CD4-positive, alpha-beta T cell treated with Interleukin-4 for 4 hours (primary cell): ENCODE measurements at places on chromosomes 12 and 14.

DNA sequence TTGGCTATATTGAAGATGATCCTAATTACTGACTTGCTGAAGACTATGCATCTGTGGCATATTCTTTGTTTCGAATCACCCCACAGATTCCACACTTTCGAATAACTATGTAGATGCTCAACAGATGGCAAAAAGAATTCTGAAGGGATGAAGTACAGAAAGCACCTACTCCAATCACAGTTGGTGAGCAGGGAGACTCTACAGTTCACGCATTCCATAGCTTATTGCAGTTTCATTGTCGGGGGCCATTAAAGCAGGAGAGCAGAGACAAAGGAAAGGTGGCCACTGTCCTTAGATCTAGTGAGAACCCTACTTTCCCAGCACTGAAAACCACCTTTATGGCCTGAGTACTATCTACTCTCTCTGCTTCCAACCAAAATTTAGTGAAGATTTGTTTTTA, 191.9 kb downstream of the STXBP6 start:
- DNase-seq: no peak

GRCh38 chr12:123479442-123480180, 21.7 kb downstream of the SNRNP35 start:
- no peak for DNase-seq

DNA sequence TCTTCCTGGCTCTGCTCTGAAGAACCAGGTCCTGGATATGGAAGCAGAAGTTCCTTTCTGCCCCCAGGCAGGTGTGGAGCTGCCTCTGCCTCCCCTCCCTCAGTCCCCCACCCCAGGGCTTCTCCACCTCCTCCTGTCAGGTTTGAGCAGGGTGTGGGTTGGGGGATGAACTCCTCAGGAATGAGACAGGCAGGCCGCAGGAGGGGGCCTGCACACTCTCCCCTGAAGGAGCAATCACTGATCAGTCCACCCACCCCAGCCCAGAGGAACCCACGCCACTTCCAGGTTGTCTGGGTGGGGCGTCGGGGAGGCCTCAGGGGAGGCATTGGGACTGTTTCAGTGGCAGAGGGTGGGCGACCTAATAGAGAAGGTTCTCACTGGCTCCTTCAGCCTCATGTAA, 26.6 kb downstream of the FAIM2 start:
- DNase-seq: no peak

DNA sequence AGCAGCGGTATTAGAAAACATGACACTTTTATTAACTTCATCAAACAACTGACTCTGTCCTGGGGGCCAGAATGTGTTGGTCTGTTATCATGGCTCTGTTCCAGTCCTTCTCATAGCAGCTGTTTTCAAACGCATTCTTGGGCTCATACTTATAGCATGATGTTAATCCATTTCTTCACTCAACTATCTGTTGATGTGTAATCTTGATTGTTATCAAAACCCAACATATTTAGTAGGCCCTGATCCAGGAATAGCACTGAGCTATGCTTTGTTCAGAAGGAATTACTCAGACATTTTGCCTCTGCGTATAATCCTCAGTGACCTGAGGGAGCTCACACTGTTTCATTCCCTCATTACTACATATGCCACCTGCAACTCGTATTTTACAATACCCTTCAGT, 315.9 kb downstream of the BMP4 start:
- no peak for DNase-seq

- DNase-seq: no peak
Measured at GRCh38 chr12:1749019-1749418, 58.1 kb downstream of the ADIPOR2 start.

- no peak for DNase-seq
Measured at GRCh38 chr14:68823434-68824206, 30.8 kb upstream of the ZFP36L1 start.

- no peak for DNase-seq
Measured at GRCh38 chr14:83535444-83535843, 1994.5 kb upstream of the FLRT2 start.

GRCh38 chr12:130557886-130558765, 158.0 kb downstream of the RIMBP2 start:
- no peak for DNase-seq

- DNase-seq: no peak
Measured at GRCh38 chr12:90280033-90280432, 571.4 kb upstream of the ATP2B1 start.

DNA sequence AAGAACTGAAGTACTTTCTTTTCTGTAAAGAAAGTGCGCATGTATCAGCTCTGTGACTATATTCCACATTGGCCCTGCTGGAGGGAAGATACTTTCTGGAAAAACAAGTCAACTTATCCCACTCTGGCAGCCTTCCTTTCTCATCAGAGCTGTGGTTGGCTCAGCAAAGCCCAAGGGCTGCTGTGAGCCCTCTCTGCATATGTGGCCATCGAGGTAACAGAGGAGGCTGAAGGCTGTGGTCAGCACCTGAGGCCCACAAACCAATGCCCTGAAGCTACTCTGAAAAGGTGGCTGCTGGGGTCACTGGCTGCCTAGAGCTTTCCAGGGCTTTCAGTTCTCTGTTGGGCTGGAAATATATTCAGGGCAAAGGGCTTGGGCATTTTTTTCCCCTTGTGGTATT, 70.8 kb upstream of the IGF1 start:
- no peak for DNase-seq

GRCh38 chr12:6363330-6364043, 11.9 kb downstream of the SCNN1A start:
- DNase-seq: peak; percentile 55

DNA sequence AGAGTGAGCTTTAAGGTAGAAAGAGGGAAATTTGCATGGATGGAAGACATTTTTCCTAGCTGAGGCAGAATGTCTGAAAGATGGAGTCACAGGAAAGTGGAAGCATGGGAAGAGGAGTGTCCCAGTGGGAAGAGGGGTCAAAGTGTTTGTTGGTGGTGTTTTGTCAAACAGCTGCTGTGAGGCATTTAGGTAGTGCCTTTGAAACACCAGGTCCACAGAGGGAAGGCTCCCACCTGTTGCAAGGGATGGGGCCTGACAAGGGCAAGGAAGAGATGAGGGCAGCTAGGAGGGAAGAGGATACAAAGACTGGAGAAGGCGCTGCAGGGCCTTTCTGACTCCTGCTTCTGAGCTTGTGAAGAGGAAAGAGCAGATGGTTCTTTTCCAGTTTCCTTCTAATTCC, 91.8 kb upstream of the CISTR start:
- no peak for DNase-seq

DNA sequence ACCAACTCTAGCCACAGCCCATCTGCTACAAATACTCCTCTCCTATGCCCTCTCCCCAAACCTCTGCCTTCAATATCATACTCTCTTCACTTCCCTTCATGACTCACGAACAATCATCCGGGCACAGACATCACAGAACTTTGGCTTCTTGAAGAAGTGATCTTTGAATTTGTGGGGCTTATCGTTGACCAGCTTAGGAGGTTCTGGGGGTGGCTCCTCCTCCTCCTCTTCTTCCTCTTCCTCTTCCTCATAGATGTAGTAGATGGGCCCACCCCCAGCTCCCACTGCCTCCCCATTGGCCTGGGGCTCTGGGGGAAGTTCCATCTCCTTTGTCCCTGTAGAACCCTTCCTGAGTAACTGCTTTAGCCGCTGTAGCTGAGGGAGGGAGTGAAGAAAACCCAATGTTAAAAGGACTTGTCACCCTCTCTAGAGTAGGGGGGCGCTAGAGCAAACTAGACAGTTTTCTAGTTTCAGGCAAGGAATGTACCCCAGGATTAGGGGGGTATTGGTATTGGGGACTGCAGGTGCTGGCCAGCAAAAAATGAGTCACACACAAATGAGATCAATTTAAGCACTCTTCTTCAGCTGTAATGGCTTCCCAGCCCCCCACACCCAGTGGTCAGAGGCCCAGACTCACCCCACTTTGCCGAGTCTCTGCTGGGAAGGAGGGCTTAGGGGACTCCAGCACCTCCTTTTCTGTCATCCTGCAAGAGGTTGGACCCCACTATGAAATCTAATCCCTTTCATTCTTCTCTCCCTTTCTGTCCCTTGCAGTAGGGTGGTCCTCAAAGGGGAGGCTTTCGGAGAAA, 1.8 kb downstream of the STAC3 start:
- no peak for DNase-seq

DNA sequence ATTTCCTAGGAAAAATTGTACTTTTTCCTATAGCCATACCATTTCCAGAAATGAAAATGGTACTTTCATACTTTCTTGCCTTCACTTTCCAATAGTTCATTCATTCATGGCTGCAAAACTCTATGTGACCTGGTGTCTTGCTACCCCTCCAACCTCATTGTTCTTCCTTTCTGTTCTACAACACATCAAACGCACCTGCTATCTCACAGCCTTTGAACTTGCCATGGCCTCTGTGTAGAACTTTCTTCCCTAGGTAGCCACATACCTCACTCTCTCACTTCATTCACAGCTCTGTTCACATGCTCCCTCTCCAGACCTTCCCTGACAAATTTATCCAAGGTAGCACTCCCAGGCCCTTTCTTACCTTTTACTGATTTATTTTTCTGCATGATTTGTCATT, 149.2 kb downstream of the DUSP6 start:
- no peak for DNase-seq

GRCh38 chr12:129211862-129212630, 358.8 kb downstream of the GLT1D1 start:
- DNase-seq: no peak

- peak; percentile 99 for DNase-seq
Measured at GRCh38 chr14:76961631-76962302, 66.7 kb downstream of the IRF2BPL start.

DNA sequence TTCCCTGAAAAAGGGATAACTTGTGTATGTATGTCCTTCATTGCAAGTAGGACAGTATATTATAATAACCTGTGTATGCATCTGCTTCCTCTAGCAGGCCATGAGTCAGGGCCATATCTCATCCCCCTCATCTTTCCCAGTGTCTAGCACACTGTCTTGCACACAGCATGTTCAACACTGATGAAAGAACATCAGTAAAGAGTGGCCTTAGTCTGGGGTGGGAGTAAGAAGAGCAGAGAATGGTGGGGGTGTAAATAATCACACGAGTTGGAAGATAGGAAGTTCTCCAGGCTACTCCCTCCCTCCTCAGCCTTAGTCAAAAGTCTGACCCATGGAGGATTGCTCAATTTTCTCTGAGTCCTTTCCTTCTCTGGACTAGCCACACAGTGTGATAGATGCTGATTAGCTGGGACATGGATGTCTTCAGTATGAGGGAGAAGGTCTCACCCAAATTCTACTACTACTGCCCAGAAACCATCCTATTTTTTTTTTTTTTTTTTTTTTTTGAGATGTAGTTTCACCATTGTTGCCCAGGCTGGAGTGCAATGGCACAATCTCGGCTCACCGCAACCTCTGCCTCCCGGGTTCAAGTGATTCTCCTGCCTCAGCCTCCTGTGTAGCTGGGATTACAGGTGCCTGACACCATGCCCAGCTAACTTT, 14.6 kb upstream of the SP1 start:
- DNase-seq: no peak

DNA sequence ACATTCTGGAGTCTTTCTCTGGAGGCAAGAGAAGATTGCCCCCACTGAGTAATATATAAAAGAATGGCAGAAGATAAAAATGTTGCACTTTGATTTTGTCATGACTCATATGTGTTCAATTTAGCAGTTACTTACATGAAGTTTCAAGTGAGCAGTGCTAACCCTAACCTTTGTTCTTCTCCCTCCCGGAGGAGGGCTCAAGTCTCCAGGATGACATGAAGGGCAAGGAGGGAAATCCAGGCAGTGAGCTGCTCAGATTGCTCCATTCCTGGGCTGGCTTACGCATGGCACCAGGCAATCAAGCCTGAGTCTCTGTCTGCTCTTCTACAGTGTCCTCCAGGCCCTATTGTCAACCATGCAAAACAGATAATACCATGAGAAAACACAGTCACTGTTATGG, 322.3 kb downstream of the DUSP6 start:
- DNase-seq: no peak

GRCh38 chr12:63045020-63045860, 105.8 kb downstream of the AVPR1A start:
- no peak for DNase-seq

- peak; percentile 89 for DNase-seq
Measured at GRCh38 chr14:68719634-68720384, 73.1 kb downstream of the ZFP36L1 start.

GRCh38 chr14:76958020-76958979, 70.2 kb downstream of the IRF2BPL start:
- DNase-seq: no peak

GRCh38 chr12:41795051-41795600, 349.5 kb downstream of the GXYLT1 start:
- no peak for DNase-seq

DNA sequence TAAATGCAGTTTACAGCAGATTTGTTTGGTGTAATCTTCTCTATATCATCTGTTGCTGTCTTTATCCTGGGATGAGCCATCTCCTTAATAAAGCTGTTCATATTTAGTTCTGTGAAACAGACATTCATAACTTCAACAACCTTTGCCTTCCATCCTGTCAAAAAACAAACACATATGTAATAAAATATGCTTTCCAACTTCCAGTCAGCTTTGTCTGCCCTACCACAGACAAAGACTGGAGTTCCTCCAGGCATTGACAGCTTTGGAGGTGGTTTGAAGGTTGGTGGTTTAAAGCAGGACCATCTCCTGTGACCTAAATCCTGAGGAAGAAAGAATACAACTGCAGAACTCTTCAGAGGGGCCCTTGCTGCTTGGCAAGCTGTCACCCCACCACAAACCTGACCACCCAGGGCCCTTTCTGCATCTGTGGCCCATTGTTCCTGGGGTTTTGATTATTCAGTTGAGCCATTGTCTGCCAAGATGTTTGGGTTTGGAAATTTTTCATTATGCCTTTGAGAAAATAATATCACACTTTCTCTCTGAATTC, 28.2 kb upstream of the PTGR2 start:
- DNase-seq: no peak

DNA sequence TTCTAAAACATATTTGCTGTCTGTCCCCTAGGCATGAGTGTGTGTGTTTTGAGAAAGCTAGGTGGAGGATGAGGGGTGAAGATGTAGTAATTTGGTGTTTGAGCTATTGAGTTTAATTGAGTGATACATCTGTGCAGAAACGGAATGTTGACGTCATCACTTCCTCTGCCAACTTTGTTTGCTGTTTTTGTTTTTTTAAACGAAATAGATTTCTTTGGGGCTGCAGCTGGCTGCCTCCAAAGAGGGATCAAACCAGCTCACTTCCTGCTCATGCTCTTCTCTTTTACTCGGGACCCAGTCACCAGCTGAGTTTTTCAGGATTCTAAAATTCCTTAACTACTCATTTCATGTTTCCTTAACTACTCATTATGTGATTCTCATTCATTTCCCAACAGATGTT, 19.5 kb upstream of the CRACR2A start:
- DNase-seq: no peak

- no peak for DNase-seq
Measured at GRCh38 chr12:21773806-21774205, 700 bp downstream of the KCNJ8 start.
